ENCODE measurements at places on chromosomes 5 and 9.

DNA sequence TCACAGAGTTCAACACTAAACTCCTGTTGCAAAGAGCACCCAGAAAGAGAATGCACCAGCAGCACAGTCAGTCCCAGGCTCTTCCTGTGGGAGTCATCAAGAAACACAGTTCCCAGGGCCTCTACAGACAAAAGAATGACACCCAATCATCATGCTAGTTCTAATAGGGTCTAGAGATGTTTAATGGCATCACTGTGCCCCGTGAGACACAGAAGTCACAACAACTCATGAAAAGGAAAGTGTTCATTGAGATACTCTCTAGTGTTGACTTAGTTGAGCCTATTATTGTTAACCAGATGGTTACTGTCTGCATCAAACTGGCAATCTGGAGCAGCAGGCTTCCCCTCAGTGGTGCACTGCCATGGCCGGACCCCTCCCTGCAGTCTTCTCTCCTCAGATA, 1.6 kb downstream of the KLHL3 start:
- H3K4me3 ChIP-seq: peak overlapping the region; percentile 74
- no peaks in the 10 kb centered on the region for H3K27me3 ChIP-seq
- H3K27ac ChIP-seq: no peak overlapping the region
- peaks cover 24% of the 10 kb centered on the region for H3K4me1 ChIP-seq

DNA sequence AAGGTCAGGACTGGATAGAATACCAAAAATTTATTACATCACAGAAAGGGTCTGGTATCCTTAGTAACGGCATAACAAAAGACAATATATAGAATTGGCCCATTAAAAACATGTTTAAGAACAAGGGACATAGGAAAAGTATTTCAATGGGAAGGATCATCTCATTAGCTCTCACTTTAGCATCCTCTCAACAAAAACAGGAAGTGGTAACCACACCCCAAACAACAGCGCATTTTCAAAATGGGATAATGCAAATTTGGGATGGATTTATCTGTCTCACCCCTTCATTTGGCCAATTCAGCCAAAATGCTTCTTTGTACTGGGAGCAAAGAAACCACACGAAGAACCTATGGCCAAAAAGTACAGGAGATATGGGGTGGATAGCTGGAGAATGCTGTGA, 9.8 kb upstream of the UGT3A1 start:
- no peak for DNase-seq
- H3K36me3 ChIP-seq: no peaks in the 10 kb centered on the region
- no peaks in the 10 kb centered on the region for H3K4me1 ChIP-seq
- no peak overlapping the region for H3K27ac ChIP-seq

- H3K4me1 ChIP-seq: peaks cover 5% of the 10 kb centered on the region
- DNase-seq: no peak
- no peaks in the 10 kb centered on the region for H3K27me3 ChIP-seq
These were observed 193.8 kb downstream of the CSNK1G3 start for GRCh38 chr5:123705741-123706140.

DNA sequence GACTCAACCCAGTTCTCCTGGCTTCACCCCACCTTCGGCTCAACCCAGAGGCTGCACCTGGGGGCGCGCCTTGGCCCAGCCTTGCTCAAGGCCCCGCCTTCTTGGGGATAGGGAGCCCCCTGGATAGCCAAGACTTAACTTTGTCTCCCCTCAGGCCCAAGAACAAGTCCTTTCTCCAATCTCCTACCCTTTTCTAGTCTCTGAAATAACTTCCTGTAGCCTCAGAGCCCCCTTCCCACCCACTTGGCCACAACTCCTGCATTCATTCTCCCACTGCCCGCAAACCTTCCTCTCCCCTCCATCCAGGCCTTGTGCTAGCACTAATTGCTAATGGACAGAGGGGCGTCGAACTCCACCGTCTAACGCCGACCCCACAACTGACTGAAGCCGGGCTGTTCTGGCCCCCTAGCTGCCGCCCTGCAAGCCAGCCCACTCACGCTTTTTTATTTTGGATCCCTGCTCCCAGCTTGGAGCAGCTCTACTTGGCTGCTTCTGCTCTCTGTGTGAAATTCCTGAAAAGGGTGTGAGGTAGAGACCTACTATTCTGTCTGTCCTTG, 579 bp upstream of the ASTN2 start:
- H3K27me3 ChIP-seq: peaks cover 87% of the 10 kb centered on the region
- no peak overlapping the region for H3K27ac ChIP-seq
- H3K4me3 ChIP-seq: peak overlapping the region; percentile 65
- peak; percentile 52 for DNase-seq
- H3K4me1 ChIP-seq: peaks cover 12% of the 10 kb centered on the region

GRCh38 chr9:131986089-131986488, 93.6 kb downstream of the MED27 start:
- H3K36me3 ChIP-seq: no peaks in the 10 kb centered on the region
- no peaks in the 10 kb centered on the region for H3K27me3 ChIP-seq
- peaks cover 8% of the 10 kb centered on the region for H3K4me1 ChIP-seq
- H3K4me3 ChIP-seq: no peak overlapping the region

- no peaks in the 10 kb centered on the region for H3K27me3 ChIP-seq
- no peak overlapping the region for H3K4me3 ChIP-seq
- DNase-seq: no peak
- H3K27ac ChIP-seq: no peak overlapping the region
These were observed 14.9 kb upstream of the FEM1C start for GRCh38 chr5:115559524-115559923.

- peaks cover 13% of the 10 kb centered on the region for H3K36me3 ChIP-seq
- DNase-seq: no peak
- no peak overlapping the region for H3K4me3 ChIP-seq
- peaks cover 14% of the 10 kb centered on the region for H3K4me1 ChIP-seq
- H3K27ac ChIP-seq: peak overlapping the region; percentile 3
These were observed 14.9 kb downstream of the CHD1 start for GRCh38 chr5:98913911-98914310.

DNA sequence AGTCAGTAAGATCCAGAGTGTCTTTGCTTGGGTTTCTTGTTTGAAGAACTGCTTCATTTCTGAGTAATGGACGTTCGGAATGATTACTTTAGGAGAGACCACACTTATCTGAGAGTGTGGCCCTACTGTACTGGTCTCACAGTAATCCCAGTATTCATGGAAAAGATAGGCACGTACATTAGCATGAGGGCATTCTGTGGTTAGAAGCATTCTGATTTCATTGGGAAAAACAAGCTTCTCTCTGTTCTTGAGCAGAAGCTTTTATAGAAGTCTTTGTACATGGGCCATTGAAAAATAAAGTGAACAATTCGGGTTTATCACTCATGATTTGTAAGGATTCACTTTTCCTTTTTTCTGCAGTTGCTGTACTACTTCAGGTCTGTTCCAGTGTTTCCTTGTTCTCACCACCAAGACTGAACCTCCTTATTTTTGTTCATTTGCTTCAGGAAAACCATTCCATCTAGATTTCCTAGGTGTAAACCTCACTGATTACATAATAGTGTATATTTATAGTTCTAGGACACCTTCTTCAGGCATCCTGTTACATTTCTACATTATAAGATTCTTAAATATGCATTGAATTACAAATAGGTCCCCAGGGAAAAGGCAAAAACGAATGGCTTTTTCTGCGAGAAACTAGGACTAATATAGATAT, 10.1 kb downstream of the TGFBR1 start:
- H3K27ac ChIP-seq: no peak overlapping the region
- H3K27me3 ChIP-seq: no peaks in the 10 kb centered on the region
- DNase-seq: no peak
- no peaks in the 10 kb centered on the region for H3K36me3 ChIP-seq

DNA sequence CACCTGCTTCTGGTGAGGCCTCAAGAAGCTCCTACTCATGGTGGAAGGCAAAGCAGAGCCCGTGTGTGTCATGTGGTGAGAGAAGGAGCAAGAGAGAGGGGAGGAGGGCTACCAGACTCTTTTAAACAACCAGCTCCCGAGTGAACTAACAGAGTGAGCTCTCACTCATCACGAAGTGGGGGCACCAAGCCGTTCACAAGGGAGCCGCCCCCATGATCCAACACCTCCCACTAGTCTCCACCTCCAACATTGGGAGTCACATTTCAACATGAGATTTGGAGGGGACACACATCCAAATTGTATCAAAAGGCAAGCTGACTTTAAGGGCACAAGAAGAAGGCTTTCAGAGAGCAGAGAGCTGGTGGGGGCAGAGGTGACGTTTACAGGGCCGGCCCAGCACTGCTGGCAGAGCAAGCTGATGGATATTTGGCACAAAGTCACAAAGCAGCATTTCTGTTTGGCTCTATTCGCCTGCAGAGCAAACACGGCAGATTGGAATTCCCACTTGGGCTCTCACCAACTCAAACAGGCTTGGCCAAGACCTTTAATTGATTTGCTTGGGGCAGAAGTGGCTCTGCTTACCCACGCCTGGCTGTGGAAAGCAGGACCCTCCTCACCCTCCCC, 20.0 kb downstream of the PITX1 start:
- no peaks in the 10 kb centered on the region for H3K4me1 ChIP-seq
- no peaks in the 10 kb centered on the region for H3K27me3 ChIP-seq

- no peak overlapping the region for H3K4me3 ChIP-seq
- H3K4me1 ChIP-seq: no peaks in the 10 kb centered on the region
- DNase-seq: no peak
- no peak overlapping the region for H3K27ac ChIP-seq
- no peaks in the 10 kb centered on the region for H3K27me3 ChIP-seq
These were observed 98.5 kb downstream of the CACNA1B start for GRCh38 chr9:137975936-137976565.

DNA sequence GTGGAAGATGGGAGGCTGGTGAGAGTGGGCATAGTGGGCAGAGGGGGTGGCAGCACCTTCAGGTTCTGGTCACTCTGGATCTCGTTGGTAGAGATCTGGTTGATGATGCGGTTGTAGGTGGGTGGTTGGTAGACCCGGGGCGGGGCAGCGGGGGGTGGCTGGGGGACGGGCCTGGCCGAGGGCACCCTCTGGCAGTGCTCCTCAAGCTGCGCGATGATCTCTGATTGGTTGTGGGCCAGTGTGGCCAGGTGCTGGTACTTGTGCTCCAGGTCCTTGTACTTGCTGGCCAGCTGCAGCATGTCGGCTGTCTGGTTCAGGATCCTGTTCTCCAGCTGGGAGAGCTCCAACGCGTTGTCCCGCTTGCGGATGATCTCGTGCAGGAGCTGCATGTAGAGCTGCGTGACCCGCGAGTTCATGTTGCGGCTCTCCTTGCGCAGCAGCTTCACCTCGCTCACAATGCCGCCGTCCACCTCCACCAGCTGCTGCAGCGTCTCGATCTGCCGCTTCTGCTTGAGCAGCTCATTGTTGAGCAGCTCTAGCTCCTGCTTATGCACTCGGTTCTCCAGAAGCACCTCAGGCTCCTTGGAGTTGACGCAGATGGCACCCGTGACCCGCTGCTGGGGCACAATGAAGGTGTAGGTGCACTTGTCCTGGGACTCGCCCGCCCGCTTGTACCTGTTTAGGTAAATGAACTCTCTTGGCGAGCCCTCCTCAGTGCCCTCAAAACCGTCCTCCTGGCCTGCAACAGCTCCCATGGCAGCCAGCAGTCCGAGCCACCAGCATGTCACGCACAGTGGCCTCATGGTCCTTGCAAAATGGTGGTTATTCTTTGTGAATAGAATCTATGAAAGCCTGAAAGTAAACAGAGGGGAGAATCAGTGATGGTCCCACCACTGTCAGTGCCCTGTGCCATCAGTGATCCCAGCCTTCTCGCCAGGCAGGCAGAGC, 14.2 kb downstream of the ANGPTL2 start:
- H3K27ac ChIP-seq: no peak overlapping the region
- H3K4me3 ChIP-seq: no peak overlapping the region
- no peak for DNase-seq

DNA sequence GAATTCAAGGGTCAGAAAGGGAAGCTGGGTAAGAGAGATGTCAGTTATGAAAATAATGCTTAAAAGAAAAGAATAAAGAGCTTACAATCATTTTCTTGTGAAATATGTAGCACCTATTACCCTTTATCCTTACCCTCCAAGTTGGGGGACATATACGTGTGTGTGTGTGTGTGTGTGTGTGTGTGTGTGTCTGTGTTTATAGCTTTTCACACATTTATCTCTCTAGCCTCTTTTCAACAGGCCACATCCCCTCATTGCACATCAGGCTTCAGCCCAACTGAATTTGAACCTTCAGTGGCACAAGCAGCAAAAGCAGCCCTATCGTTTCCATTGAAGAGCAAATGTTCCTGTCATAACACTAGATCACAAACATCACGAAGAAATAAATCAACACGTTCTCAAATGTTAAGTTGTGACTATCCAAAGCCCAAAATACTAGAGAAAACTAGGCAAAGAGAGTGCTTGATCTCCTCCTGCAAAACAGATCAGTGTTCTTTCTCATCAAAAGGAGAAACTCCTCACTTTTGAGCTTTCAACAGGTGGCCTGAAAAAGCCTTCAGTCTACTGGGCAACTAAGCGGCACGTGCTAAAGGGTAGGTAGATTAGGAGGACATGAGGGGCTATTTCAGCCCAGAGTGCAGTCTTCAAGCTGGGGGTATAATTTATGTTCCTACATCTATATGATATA, 416.4 kb downstream of the EFNA5 start:
- no peaks in the 10 kb centered on the region for H3K36me3 ChIP-seq
- no peak for DNase-seq
- H3K27ac ChIP-seq: no peak overlapping the region
- no peaks in the 10 kb centered on the region for H3K4me1 ChIP-seq
- no peaks in the 10 kb centered on the region for H3K27me3 ChIP-seq

- no peaks in the 10 kb centered on the region for H3K27me3 ChIP-seq
- no peaks in the 10 kb centered on the region for H3K36me3 ChIP-seq
- no peak for DNase-seq
- no peak overlapping the region for H3K4me3 ChIP-seq
- peaks cover 29% of the 10 kb centered on the region for H3K4me1 ChIP-seq
These were observed 217.6 kb downstream of the CAAP1 start for GRCh38 chr9:26675035-26675434.
